Left forelimb (tissue), 1 donor: ENCODE measurements at places on chromosomes 7 and 10.

DNA sequence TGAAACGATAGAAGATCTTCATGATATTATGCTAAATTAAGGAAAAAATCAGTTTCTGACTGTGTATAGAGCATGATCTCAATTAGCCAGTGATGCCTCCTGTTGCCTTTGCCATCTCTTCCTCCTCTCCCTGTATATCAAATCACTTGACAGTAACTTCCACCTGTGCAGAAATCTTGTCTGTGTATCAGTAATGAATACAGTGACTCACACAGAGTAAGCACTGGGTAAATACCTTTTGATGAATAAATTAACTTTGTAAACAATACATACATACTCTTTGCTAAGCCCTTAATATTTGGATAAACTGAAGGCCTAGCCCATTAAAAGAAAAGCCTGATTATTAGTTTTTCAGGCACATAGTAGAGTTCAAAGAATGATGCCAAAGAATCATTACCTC lies 610.6 kb upstream of the NRP1 start:
- DNase-seq: no peak

DNA sequence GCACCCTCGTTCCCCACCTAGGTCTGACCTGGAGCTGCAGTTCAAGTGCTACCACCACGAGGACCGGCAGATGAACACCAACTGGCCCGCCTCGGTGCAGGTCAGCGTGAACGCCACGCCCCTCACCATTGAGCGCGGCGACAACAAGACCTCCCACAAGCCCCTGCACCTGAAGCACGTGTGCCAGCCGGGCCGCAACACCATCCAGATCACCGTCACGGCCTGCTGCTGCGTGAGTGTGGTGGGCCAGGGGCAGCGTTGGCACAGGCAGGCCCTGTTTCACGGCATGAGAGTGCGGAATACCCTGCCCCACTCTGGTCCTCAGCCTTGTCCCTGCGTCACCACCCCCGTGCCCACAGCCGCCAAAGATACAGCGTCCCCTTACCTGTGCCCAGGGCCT lies 46.6 kb upstream of the PPIF start:
- DNase-seq: no peak

- DNase-seq: no peak
Observed at GRCh38 chr10:31581741-31582323, 262.8 kb downstream of the ZEB1 start.

- DNase-seq: no peak
Observed at GRCh38 chr10:18767981-18768380, 108.8 kb downstream of the ARL5B start.

GRCh38 chr10:48307711-48308018 lies 1.2 kb downstream of the MAPK8 start:
- DNase-seq: no peak

GRCh38 chr7:123787220-123788007 lies 38.6 kb upstream of the WASL start:
- no peak for DNase-seq

GRCh38 chr10:46312953-46313352 lies 26.2 kb downstream of the ANTXRL start:
- peak; percentile 46 for DNase-seq

DNA sequence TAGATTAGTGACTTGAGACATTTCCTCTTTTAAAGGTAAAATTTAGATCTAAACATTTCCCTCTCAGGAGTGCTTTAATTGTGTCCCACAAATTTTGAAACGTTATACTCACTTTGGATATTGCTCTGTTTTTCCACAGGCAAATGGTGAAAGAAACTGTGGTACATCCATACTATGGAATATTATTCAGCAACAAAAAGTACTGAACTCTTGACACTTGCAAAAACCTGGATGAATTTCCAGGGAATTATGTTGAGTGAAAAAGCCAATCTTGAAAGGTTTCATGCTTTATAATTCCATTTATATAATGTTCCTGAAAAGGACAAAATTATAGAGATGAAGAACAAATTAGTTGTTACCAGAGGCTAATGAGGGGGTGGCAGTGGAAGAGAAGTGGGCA lies 153.3 kb upstream of the SVIL start:
- no peak for DNase-seq

GRCh38 chr7:91537260-91538152 lies 273.3 kb downstream of the FZD1 start:
- no peak for DNase-seq

- peak; percentile 84 for DNase-seq
Observed at GRCh38 chr7:27740449-27741086, 606 bp downstream of the TAX1BP1 start.

GRCh38 chr10:6737080-6737641 lies 157.1 kb upstream of the PRKCQ start:
- no peak for DNase-seq

DNA sequence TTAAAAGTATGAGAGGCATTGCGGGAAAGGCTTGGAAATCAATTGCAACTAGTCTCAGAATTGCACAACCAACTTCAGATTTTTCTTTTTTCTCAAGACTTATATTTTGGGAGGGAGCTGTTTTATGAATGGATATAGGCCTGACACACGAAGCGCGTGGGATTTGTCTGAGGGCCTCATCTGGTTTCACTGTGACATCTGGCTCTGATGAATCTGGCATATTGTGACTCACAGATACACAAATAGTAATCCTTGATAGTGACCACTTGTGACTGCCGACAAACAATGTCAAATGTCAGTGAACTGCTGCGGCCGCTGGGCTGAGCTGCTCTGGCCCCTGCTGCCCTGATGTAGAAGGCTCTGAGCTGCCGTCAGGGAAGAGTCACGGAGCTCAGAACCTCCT lies 655.1 kb downstream of the INHBA start:
- DNase-seq: no peak

DNA sequence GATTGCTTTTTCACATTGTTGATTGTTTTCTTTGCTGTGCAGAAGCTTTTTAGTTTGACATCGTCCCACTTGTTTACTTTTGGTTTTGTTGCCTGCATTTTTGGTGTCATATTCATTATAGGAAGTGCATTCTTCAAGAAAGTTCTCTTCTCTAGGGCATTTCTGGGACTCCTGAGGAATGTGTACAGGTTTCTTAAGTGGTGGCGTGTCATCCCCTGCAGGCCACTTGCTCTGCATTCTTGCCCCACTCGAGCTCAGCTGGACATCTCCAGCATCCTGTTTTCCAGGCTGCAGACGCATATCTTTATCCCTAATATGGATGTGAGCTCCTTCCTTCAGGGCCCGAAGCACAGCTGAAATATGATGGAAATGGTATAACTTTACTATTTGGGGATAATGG lies 255.6 kb upstream of the HABP2 start:
- DNase-seq: no peak

GRCh38 chr10:119207713-119208552 lies 562 bp downstream of the GRK5 start:
- no peak for DNase-seq

GRCh38 chr10:2908851-2909630 lies 158.3 kb upstream of the PFKP start:
- DNase-seq: no peak

DNA sequence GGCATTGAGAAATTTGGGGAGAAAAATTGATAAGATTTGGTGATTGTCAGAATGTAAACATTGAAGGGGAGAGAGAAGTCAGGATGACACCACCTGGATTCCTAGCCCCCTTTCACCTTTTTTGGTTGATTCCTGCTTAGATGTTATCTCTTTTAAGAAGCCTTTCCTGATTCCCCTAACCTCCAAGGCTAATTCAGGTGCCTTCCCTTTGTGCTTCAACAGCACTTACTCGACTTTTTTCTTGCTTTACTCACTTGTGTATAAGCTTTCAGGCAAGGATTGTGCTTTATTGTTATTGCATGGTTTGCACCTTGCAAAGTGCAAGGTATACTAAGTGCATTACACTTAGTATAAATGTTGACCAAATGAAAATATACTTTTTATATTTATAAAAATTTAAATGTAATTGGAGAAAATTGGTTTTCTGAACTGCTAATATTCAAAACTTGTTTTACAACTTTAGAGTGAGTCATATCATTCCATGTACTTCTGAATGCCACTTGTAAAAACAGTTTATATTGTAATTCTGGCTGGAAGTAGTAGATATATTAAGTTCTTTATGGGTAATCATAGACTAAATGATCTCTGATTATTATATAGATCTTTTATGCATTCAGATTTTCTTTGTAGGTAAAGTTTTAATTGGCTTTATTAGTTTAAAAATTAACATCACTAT lies 13.2 kb downstream of the SHOC2 start:
- no peak for DNase-seq

- no peak for DNase-seq
Observed at GRCh38 chr7:370775-371118, 80.8 kb downstream of the FOXL3 start.

DNA sequence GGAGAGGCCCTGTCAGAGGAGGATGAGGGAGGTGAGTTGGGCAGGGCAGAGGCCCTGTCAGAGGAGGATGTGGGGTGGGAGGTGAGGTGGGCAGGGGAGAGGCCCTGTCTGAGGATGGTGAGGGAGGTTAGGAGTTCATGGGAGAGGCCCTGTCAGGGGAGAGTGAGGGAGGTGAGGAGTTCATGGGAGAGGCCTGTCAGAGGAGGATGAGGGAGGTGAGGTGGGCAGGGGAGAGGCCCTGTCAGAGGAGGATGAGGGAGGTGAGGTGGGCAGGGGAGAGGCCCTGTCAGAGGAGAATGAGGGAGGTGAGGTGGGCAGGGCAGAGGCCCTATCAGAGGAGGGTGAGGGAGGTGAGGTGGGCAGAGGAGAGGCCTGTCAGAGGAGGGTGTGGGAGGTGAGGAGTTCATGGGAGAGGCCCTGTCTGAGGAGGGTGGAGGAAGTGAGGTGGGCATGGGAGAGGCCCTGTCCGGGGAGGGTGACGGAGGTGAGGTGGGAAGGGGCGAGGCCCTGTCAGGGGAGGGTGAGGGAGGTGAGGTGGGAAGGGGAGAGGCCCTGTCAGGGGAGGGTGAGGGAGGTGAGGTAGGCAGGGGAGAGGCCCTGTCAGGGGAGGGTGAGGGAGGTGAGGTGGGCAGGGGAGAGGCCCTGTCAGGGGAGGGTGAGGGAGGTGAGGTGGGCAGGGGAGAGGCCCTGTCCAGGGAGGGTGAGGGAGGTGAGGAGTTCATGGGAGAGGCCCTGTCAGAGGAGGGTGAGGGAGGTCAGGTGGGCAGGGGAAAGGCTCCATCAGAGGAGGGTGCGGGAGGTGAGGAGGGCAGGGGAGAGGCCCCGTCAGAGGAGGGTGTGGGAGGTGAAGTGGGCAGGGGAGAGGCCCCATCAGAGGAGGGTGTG lies 73.7 kb downstream of the INPP5A start:
- no peak for DNase-seq

GRCh38 chr7:141079219-141079618 lies 5.4 kb downstream of the TMEM178B start:
- DNase-seq: no peak

DNA sequence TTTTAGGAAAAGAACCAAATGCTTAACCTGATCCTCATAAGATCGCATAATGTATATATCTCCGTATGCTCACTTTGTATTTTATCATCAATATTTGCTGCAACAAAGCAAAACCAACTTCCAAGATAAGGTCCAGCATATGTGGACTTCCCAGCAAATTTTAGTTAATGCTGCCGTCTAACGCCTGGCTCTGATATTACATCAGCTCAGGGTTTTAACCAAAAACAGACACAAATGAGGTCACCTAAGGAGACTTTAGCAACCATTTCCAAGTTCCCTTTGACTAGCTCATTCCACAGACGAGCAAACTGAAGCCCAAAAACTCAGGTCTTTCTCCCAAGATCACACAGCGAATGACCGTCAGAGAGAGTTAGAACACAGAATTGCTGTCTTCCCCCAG lies 59.4 kb upstream of the UCN3 start:
- DNase-seq: no peak

DNA sequence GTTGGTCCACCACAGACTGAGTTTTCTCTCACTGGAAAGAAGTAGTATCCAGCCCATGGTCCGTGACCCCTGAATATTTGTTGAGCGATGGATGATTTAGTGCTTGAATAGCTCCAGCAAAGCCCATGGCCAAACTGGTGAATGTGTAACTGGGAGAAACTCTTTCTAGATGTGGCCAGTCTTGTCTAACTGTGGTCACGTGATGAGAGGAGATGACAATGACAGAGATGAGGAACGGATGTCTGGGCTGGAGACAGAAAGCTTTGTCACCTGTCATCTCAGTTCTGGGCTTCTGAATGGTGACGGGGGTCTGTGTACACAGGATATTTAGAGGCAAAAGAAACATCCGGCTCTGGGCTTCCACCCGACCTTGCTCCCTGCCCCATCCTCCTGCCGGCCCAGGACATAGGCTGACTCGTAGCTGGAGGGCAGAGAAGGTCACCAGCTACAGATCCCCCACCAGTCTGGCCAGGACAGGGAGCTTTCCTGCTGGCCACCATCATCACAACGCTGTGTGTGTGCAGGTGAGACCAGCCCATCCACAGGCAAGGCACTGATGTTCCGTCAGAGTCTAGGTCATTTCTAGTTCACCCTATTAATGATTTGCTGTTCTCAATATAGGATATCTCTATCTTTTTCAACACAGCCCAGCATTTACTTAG lies 152.5 kb upstream of the TNS3 start:
- DNase-seq: no peak

DNA sequence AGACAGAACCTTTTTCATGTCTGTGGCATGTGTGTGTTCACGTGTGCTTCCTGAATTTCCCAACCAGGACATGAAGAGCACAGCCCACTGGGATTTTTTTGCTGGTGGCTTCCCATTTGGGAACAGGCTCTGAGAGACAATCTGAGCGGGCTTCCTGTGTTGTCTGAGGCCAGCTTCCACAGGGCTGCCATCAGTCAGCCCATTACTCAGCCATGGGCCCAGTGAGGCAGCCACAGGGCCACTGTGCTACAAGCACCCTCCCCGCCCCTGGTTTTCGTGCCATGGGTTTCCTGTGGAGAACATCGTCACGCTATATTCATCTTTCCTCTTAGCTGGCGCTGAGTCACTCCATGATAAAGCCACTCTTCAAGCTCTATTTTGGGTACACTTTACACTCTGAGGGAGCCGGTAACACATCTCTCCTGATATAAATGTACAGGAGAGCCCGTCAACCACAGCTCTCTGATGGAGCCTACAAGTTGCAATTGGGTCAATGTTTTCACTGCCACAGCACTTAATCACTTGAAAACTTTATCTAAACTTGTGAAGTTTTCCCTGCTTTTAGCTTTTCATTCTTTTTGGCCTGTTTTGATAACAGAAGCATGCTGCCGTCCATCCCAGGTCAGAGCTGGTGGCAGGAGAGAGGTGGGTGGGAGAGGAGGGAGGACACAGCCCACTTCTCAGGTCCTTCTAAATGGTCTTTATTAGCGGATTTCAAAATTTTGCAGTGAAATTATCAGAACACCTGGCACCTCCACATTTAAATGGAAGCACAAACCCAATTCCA lies 96.9 kb downstream of the HIPK2 start:
- no peak for DNase-seq

DNA sequence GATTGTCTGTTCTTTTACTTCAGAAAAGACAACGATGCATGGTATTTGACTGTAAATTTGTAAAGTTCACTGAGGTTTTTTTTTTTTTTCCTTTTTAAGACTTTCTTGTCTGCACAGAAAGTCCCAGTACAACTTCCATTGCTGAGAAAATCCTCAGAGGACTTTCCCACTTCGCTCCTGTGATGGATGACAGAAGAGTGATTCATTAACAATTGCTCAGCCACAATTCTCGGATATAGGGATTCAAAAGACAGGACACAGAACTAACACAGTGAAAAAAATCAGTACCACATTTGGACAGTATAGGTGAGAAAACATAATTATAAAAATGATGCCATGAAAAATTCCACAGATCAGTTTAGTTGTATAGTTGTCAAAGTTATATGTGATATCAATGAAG lies 48.0 kb downstream of the SEC23IP start:
- DNase-seq: no peak

GRCh38 chr10:86342111-86342863 lies 24.3 kb downstream of the GRID1 start:
- DNase-seq: peak; percentile 53
